HepG2 (cell line): ENCODE measurements at places on chromosomes 16 and 17. TPM values are rescaled to one million over a fixed set of nuclear protein-coding genes. Genes with fewer than 3 reads are reported as not detected.

- DNase-seq, result no peak
These were observed 44.6 kb upstream of the GSE1 start for GRCh38 chr16:85568519-85568918.

GRCh38 chr17:48954300-48954755 lies 9.7 kb upstream of the SNF8 start:
- peak; percentile 79 for DNase-seq

DNA sequence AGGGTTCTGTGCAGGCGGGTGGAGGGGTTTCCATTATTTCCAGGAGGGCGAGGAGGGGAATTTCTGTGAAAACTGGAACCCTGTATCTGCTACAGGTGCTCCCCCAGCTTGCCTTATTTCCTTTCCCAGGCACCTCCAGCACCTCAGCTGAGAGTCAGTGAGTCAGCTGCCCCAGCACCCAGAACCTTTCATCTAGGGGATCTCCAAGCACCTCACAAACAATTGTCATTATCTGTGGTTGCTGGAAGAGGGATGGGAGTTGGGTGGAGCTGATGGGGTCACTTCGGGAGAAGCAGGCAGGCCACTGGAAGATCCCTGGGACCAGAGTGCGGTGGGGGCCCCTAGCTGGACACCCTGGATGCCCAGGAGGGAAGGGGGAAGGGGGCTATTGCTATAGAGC lies 10.0 kb upstream of the CLUH start:
- DNase-seq, result no peak

SMIM36 gene
- not detected in 2 replicates for total RNA-seq

GCSH gene
- total RNA-seq, result 103 and 117 TPM in 2 replicates

DNA sequence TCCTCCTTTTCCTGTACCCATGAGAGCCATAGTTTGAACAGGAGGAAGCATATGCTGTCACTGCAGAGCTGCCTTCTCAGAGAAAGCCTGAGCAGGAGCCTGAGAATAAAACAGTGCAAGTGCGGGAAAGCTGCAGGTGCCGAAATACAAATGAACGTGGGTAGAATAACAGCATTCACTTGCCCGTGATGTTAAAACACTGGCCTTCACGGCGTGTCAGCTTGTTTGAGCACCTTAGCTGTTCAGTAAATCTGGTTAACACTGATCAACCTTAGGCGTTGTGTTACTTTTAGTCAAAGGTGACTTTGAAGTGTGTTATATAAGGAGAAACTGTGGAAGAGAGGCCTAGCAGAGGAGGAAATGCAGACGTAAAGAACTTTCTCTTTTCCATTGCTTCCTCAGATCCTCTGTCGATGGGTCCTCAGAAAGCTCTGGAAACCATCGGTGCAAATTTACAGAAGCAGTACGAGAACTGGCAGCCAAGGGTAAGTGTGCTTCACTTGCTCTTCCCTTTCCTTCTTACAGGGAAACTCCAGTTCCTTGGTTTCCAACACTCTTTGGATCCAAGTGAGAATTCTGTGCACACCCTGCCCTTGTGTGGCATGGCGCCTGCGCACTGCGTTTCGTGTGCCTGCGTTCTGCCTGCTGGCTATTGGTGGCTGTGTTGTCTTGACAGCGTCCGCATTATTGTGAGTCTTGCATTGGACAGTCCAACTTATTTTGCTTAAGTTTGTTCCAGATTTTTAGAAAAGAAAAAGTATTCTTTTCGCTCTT lies 98.9 kb downstream of the RPTOR start:
- DNase-seq, result no peak

DNA sequence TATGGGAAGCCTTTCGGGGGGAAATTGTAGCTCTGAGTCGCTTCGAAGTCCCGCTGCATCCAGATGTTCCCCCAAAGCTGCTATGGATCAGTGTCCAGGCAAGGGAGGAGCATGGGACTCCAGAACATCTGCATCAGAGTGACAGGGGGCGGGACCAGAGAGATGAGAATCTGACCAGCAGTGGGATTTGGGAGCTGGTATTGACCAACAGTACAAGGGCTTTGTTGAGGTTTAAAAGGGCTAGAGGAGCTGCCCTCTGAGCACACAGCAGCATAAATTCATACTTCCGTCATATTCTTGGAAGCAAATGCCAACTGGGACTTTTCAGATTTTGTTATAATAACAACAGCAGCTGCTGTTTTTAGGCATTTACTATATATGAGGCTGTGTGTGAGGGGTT lies 10.6 kb downstream of the RBFOX1 start:
- DNase-seq, result no peak

DNA sequence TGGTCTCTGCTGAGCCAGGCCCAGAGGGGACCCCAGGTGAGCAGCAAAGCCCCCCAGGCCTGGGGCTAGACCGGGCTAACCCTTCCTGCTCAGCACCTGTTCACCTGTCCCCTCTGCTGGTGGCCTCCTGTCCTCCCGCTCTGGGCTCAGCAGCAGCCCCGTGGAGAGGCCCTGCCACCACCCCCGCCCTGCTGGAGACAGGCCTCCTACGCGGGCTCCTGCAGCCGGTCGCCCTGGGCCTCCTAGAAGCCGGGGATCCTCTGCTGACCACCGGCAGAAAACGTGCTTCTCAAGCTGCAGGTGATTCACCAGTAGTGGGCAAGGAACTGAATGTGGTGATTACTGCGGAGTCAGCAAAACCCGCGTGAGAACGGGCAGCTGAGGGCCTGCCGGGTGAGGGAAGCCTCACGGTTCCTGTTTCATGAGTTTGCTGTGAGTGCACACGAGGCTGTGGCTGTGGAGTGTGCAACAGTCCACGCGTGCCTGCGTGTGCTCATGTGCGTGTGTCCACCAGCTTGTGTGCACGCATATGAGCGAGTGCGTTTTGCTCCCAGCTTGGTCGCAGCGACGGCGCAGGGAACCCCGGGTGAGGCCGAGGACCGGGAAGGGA lies 792 bp downstream of the SECTM1 start:
- no peak for DNase-seq

USP43 gene
- 1.3 and 2.2 TPM in 2 replicates for total RNA-seq

ERI2 gene
- total RNA-seq, result 41.3 and 53.1 TPM in 2 replicates

DNA sequence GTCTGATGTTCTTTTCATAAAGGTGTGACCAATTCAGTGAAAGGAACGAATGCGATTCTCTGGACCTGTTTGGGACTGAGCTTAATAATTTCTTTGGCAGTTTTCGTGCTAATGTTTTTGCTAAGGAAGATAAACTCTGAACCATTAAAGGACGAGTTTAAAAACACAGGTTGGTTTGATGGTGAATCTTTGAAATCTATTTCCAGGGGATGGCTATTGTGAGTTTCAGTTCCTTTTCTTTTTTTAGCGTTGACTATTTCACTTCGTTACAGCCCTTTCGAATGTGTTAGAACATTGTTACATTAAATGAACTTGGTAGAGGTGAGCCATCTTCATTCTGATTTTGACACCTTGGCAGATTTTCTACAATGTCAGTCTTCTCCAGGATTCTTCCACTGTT lies 1.2 kb downstream of the TNFRSF17 start:
- no peak for DNase-seq
